ENCODE measurements at places on chromosomes 7 and 10.

GRCh38 chr7:901388-902154, 25.2 kb downstream of the GET4 start:
- peak; percentile 8 for DNase-seq

DNA sequence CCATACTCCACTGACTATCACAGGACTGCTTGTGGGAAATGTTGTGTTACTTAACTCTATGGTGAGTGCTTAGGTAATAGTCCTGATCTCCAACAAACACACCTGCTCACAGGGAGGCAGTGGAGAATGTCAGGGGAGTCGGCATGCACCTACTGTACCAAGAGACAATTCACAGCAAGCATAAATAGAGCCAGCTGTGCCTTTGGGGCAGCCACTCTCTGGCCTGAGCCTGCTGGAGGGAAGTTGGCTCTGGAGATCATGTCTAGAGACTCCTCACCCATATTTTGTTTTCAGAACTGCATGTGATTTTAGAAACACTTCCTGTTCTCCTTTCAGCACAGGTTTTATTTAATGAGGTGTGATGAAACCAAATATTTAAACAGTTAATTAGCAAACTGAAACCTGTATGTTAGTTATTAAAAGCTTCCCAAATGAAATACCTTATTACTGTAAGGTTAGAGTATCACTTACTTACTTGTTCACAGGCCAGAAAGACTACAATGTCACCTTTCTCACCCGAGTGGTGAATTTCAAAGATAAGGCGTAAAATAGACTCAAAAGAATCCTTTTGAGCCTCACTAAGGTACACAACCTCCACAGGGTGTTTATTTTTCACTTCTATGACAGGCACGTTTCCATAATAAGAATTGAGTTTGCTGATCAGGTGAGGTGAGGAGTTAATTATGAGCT, 21.8 kb downstream of the DHX32 start:
- DNase-seq = no peak

GRCh38 chr7:114931656-114932011, 9.7 kb downstream of the MDFIC start:
- no peak for DNase-seq

GRCh38 chr7:137074391-137075030, 206.1 kb downstream of the CHRM2 start:
- peak; percentile 31 for DNase-seq

GRCh38 chr10:5592070-5592469, 67.3 kb downstream of the CALML3 start:
- no peak for DNase-seq

DNA sequence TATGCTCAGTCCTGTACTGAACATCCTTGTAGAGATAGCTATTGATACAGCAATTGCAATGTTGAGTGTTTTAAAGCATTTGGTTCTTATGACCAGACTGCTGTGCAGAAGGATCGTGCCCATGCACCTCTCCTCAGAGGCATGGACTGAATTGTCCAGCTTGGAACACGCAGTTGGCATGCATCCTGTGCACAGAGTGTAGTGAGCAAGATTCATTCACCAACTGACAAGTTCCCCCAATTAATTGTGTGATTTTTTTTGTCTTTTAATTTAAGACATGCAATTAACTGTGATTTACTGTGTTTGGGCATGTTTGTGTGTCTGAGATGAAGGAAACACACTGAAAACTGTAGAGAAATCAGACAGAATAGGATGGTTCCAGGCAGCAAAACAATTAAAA, 323.7 kb downstream of the CDK14 start:
- no peak for DNase-seq

- no peak for DNase-seq
These were observed 80.3 kb downstream of the AMPH start for GRCh38 chr7:38550836-38551235.
